Left lung (tissue), 14 donors: ENCODE measurements at places on chromosomes 16 and 17. TPM values are rescaled to one million over a fixed set of nuclear protein-coding genes. Genes with fewer than 3 reads are reported as not detected.
A peak's percentile ranks its signal among the peaks of the same experiment; 100 is the strongest.

GRCh38 chr16:89746043-89746442, 24.7 kb downstream of the ZNF276 start:
- no peak for DNase-seq

DNA sequence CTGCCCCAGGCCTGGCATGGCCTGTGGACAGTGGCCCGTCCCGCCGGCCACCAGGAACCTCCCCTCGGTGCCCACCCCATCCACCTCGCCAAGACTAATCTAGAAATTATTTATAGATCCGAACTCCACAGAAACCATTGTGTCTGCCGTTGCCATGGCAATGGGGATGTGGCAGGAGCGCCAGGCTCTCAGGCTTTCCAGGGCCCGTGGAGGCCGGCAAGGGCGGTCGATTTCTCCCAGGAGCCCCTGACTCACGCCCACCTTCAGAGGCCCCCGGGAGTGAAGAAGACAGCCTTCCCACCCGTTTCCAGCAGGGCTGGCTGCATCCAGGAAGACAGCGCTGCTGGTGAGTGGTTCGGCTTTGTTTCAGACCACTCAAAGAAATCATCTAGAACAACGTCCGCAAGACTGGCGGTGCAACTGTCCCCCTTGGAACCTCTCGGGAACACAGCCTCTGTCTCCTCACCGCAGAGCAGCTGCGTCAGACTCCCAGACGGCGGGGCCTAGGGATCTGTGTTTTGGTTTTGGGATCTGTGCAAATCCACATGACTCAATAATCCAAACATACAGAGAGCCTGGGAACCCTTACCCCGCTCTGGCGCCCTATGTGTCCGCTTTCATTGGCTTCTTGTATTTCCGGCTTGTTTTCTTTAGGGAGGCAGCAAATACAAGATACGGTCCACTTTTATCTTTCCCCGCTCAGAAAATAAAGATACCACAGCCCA, 48.5 kb upstream of the ZCCHC14 start:
- DNase-seq, result no peak

DNA sequence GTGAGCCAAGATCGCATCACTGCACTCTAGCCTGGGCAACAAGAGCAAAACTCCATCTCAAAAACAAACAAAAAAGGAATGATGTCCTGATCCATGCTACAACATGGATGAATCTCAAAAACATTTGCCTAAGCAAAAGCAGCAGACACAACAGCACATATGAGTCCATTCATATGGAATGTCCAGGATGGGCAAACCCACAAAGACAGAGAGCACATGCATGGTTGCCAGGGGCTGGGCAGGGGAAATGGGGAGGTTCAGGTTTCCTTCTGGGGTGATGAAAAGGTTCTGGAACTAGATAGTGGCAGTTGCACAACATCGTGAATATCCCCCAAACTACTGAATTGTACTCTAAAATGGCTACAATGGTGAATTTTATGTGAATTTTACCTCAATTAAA, 35.3 kb upstream of the RAI1 start:
- DNase-seq, result no peak

GRCh38 chr16:69513180-69513966, 52.4 kb upstream of the NFAT5 start:
- no peak for DNase-seq

DNA sequence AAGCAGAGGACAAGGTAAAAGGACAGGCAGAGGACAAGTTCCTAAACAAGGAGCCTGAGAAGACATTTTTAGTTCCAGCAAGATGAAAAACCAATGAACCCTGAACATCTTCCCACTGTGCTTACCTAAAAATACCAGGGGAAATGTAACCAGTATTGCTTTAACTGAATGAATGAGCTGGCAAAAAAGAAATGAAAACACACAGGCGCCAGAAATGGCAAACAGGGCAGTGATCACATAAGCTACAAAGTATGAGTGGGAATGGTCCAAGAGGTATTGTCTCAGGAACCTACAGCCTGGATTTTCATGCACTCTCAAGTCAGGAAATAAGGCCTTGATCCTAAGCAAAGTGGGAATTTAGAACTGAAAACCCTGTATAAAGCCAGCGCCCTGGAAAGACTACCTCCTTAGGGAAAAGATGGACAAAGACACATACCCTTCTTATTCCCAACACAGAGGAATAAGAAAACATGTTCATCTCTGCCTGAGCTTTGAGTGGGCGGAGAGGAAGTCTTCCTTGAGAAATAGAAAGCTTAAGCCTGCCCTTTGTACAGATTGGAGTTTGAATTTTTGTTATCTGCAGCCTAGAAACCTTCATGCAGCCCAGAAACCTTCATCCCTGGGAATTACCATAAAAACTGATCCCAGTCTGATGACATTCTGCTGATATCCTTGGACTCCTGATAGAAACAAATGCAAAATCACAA, 2.1 kb downstream of the CMTM2 start:
- no peak for DNase-seq

- no peak for DNase-seq
Measured at GRCh38 chr17:42806249-42806648, 7.6 kb downstream of the CNTD1 start.

DNA sequence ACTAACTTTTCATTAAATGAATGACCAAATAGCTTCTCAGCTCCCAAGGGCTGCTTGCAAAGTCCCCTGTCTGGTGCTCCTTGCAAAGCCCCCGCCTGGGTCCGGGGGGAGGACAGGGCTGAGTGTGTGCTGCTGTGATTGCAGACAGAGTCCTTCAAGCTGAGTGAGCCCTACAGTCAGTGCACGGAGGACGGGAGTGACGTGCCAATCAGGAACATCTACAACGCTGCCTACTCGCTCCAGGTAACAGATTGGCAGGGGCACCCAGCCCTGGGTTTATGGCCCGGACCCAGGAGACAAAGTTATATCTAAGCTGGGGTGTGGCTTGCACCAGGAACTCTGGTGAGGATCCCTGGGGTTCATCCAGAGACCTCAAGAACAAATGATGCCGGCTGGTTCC, 27.1 kb downstream of the SCNN1G start:
- no peak for DNase-seq

DNA sequence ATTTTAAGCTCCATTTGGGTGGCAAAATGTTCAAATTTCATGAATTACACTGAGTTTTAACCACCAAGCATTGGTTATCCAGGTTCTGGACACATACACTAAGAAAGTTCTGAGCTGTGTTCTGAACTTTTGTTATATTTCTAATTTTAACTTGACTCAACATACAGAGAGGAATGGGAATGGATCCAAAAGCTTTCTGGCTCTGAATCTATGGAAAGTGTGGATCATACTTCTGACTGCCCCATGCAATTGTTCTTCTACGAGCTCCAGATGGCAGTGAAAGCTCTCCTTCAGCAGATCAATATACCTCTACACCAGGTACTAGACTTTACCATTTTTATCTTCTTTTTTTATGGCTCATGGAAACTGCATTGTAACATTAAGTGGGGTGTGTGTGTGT, 113.0 kb upstream of the NOG start:
- no peak for DNase-seq

DNA sequence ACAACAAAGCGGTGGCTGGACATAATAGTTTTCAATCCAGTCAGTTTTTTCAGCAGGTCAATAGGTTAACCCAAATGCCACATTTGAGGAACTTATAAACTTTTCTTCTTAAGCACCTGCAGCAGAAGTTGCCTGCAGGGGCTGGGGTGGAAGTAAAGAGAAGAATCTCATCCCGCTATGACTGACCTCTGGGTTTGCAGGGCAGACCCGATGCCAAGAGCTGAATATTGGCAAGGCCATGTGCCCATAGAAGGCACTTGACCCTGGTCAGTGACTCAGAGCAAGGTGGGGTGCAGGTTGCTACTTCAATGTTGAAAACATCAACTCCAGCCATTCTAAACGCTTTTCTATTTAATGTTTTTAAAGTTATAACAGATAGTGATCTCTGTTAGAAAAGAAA, 17.9 kb upstream of the SMPD3 start:
- DNase-seq, result peak; percentile 24

DNA sequence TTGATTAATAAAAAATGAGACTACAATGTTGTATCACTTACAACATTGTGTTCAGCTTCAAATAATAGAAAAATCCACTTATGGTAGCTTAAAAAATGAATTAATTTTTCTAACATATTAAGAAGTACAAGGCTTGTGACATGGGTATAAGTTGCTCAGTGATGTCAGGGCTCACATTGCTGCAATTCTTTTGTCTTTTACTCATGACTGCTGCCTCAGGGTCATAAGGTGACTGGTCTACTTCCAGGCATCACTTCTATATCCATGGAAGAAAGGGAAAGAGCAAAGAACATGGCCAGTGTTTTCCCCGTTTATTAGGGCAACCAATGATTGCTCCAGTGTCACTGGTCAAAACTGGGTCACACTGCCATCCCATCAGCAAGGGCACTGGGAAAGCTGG, 295.3 kb downstream of the MAP2K4 start:
- DNase-seq, result no peak

GRCh38 chr17:80277751-80278671, 17.4 kb downstream of the RNF213 start:
- DNase-seq, result peak; percentile 75

DNA sequence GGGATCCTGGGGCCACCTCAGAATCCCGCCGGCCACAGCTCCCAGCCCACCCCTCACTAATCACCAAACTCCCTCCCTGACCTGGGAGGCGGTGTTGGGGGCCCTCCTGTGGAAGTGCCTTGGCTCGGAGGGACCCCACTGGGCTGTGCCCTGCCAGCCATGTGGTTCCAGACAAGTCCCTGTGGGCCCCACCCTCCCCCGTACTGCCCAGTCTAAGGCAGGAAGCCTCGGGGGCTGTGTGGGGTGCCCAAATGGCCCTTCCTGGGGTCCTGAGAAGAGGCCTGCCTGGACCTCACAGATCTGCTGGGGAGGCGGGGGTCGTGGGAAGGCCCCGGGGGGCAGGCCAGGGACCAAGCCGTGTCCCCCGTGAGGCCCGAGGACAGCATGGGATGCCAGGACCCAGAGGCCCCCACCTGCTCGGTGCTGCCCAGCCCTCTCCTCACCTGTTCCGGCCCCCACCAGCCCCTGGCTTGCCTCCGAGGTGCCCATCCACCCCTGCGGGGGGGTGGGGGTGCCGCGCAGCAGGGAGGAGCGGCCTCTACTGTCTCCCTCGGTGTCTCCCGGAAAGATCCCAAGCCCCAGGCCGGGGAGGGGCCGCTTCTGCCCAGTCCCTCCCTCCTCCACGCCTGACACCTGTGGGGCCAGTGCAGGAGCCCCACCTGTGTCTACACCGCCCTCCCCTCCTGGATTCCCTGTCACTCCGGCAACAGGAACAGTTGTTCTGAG, 9.3 kb upstream of the KREMEN2 start:
- DNase-seq, result no peak

GRCh38 chr17:38877130-38877851, 7.4 kb downstream of the LASP1 start:
- no peak for DNase-seq

- no peak for DNase-seq
Measured at GRCh38 chr17:57154921-57155320, 69.9 kb downstream of the AKAP1 start.

DNA sequence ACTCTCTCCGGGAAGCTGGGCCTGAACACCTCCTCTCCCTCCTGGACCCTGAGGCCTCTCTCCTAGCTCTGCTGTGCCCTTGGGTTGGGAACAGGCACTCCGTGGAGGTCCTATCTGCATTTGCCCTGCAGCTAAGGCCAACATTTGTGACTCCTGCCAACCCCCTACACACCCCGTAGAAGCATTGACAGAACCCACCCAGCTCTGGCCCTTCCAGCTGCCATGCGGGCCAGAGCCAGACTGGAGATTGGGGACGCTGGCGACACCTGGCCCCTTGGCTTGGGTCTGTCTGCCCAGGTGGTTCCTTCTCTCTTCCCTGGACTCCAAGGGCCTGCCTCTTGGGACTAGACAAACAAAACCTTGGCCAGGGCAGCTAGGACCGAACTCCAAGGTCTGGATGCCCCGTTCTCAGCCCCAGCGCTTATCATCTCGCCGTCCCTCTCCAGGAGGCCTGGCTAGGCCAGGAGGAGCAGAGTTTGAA, 644 bp upstream of the RHBDF2 start:
- no peak for DNase-seq

Gene CYGB
- total RNA-seq, result 10.2 TPM

Gene KRT14
- total RNA-seq, result not detected

Gene MT3
- total RNA-seq, result not detected

Gene ABCC6
- total RNA-seq, result 44.0 TPM

Gene ADAMTS18
- 0.18 TPM for total RNA-seq

Gene ORMDL3
- 47.6 TPM for total RNA-seq

Gene TMEM100
- 63.1 TPM for total RNA-seq
